HFFc6 (cell line): ENCODE measurements at places on chromosomes 6 and 20.
A peak's percentile ranks its signal among the peaks of the same experiment; 100 is the strongest.

DNA sequence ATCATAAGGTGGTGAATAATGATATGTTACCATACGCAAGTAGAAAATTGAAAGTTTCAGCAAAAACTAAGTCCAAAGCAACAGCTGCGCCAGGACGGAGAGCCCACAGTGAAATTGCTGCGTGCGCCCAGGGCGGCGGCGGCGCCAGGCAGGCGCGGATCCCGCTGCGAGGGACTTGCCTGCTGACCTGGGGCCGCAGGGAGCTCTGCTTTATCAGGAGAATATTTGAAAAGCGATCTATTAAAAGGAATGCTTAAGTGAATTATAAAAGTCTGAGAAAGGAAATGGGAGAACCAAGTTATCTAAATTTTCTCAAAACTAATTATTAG, 85.4 kb downstream of the THBS2 start:
- no peak for DNase-seq
- H3K27me3 ChIP-seq = no peaks in the 10 kb centered on the region; the same call in 1 of the 2 replicates
- H3K27ac ChIP-seq = peak overlapping the region; percentile 96
- H3K4me1 ChIP-seq = peaks cover 81% of the 10 kb centered on the region
- peaks cover 39% of the 10 kb centered on the region for H3K36me3 ChIP-seq

DNA sequence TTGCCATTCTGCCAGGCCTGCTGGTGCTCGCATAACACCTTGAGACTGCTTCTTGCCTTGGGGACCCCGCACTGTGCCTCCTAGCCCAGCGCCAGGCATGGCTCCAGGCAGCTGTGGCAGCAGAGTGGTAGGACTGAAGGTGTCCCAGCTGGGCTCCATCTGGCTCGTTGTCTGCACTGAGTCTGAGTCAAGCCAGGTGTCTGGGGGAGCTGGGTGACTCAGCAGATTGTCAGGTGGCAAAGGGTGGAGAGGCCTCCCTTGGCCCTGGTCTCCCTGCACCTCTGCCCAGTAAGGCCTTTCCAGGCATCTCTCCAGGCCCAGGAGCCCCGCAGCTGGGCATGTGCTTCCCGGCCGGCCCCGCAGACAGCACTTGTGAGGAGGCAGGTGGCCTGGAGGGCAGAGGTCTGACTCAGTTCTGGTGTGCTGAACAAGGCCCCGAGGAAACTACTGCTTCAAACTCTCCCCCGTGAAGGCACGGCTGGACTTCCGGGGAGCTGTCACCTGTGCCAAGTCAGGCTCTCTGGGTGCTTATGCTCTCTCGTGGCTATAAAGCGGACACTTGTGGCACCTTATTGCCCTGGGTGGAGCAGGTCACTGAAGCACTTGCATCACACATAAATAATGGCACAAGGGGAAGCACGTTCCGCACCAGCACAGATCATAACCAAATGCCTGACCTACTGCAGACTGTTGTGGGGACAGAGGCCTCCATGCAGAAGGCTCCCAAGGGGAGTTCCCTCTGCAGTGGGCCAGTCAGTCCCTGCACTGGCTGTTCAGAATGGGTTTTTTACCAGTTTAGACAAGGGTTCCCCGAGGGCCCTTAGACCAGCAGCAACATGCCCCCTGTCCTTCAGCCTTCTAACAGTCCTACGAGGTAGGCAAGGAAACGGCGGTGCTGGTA, 27.5 kb downstream of the FOXC1 start:
- H3K36me3 ChIP-seq = no peaks in the 10 kb centered on the region
- H3K27me3 ChIP-seq = no peaks in the 10 kb centered on the region; the same call in 1 of the 2 replicates
- no peak overlapping the region for H3K27ac ChIP-seq
- H3K4me1 ChIP-seq = peaks cover 5% of the 10 kb centered on the region; the same call in 1 of the 2 replicates
- H3K4me3 ChIP-seq = no peak overlapping the region

DNA sequence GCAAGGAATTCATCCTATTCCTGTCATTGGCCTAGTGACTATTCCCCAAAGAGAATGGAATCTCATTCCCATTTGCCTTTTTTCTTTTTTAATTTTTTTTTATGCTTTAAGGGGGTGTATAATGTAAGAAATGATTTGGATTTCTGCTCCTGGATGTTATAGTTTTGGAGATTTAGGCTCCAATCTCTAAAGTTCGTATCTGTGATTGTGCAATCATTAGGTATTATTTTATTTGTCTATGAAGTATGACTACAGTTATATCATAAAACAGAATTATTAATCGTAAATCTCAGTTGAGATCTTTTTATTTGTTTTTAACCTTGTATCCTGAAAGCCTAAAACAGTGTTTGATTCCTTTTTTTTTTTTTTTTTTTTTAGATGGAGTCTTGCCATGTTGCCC, 41.7 kb upstream of the EEF1A1 start:
- no peaks in the 10 kb centered on the region for H3K36me3 ChIP-seq
- H3K27ac ChIP-seq = no peak overlapping the region
- no peak for DNase-seq
- no peak overlapping the region for H3K4me3 ChIP-seq

DNA sequence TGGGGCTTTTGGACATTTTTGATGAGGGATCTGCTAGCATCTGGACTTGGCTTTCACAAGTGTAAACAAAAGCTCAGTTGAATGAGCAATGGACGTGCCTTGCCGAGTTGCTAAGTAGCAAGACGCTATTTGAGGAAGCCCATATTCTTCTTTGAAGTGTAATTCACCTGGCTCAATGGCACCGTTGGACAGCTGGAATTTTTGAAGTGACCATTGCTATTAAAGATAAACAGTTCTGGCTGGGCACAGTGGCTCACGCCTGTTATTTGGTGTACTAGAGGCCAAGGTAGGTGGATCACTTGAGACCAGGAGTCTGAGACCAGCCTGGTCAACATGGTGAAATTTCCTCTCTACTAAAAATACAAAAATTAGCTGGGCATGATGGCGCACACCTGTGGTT, 88.8 kb upstream of the SOX4 start:
- no peaks in the 10 kb centered on the region for H3K36me3 ChIP-seq
- H3K4me1 ChIP-seq = no peaks in the 10 kb centered on the region

GRCh38 chr6:40936818-40937251, 102.2 kb downstream of the UNC5CL start:
- no peaks in the 10 kb centered on the region; the same call in 1 of the 2 replicates for H3K27me3 ChIP-seq
- H3K36me3 ChIP-seq = 0 out of 2 replicates have a peak, but pooled peaks cover 13% of the 10 kb centered on the region
- peak overlapping the region; percentile 85 for H3K27ac ChIP-seq
- peak overlapping the region; percentile 72 for H3K4me3 ChIP-seq

DNA sequence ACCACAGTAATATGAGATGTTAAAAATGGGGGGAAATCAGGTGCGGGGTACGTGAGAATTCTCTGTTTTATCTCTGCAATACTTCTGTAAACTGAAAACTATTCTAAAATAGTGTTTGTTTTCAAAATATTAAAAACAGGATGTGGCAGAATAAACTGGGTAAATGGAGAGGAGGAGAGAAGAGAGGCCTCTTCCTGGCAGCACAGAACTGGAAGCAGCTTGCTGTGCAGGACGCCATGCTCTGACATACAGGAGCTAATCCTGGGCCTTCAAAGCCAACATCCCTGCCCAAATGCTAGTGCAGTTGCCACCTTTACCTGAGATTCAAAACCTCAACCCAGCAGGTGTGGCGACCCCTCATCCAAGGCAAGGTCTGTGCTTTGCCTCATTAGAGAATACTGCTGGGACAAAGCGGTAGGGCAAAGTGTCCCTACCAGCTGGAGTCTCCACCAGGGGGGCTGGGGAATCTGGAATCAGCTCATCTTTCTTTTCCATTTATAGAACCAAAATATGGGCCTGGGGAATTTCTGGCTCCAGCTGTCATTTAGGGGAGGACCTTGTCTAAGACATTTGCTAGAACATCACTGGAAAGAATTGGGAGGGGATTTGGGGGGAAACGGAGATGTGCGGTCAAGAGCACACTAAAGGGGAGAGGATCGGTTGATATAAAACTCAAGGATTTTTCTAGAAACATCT, 67.3 kb downstream of the SCML4 start:
- H3K36me3 ChIP-seq = no peaks in the 10 kb centered on the region
- no peak for DNase-seq
- no peaks in the 10 kb centered on the region for H3K4me1 ChIP-seq
- peaks cover 5% of the 10 kb centered on the region for H3K27me3 ChIP-seq

DNA sequence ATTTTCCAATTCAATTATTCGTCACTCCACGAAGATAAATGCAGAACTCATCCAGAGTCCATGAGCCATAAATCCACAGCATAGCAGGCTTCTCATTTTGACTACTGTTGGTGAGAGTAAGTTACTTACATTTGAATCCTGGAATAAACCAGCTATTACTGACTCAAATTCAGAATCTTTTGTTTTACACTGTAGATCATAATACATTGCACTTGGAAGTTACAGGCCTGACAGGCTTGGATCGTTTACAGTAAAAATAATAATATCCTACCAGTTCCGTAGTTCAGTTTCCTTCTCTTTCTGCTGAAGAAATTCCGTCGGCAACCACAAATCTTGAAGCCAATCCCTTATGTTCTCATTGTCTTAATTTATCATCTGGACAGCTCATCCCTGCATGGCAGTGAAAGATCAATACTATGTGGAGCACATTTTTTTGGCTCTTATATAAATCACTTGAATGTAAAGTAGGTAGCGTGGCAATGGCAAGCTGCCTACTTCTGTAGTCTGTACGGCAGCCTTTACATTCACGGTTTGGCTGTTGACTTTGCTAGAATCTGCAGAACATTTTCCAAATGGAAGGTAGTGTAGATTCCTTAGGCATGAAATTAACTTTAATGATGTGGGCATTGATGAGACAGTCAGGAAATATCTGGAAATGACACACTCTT, 142.9 kb downstream of the WDR27 start:
- peaks cover 13% of the 10 kb centered on the region for H3K36me3 ChIP-seq
- peak; percentile 54 for DNase-seq
- H3K27me3 ChIP-seq = peaks cover 3% of the 10 kb centered on the region
- H3K27ac ChIP-seq = peak overlapping the region; percentile 31; the same call in 1 of the 2 replicates
- H3K4me3 ChIP-seq = peak overlapping the region; percentile 49; the same call in 1 of the 2 replicates
- peaks cover 21% of the 10 kb centered on the region for H3K4me1 ChIP-seq

DNA sequence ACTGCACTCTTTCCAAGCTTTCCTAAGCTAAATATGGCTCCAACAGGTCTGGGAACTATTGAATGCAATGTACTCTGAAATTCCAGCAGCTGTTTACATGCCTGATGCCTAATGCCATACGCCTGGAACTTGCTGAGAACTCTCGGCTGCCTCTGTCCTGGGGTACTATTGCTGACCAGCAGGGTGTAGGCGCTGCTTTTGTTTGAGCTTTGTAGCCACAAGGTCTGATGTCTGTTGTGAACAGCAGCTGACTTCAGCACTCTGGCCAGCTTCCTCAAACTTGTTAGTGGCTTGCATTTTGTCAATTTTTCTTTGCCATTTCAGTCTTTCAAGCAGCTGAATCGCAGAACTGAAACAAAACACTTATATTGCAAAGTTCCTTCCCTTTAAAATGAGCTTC, 26.7 kb downstream of the SAYSD1 start:
- H3K4me3 ChIP-seq = no peak overlapping the region
- no peaks in the 10 kb centered on the region for H3K36me3 ChIP-seq
- H3K27ac ChIP-seq = no peak overlapping the region
- DNase-seq = peak; percentile 57
- H3K27me3 ChIP-seq = peaks cover 10% of the 10 kb centered on the region; the same call in 1 of the 2 replicates
